ENCODE measurements at places on chromosomes 5 and 9. TPM values are rescaled to one million over a fixed set of nuclear protein-coding genes. Genes with fewer than 3 reads are reported as not detected.

COL27A1 gene
- total RNA-seq = 0.95 TPM

DRD1 gene
- total RNA-seq = not detected

DNA sequence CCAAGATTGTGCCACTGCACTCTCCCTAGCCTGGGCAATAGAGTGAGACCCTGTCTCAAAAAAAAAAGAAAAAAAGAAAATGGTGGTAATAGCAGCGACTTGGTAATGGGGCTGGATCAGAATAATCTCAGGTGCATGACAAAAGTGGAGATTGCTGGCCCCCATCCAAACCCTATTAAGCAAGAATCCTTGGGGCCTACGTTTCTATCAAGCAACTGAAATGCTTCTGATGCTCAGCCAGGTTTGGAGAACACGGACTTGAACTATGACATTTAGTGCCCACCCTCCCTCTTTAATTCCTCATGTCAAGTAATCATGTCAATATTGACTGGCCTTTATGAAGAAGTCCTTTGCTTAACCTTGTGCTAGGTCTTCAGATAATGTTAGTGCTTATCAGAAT, 6.6 kb downstream of the C5orf52 start:
- H3K36me3 ChIP-seq = no peaks in the 10 kb centered on the region
- DNase-seq = no peak
- no peaks in the 10 kb centered on the region for H3K27me3 ChIP-seq
- H3K27ac ChIP-seq = no peak overlapping the region
- no peak overlapping the region for H3K4me3 ChIP-seq

DNA sequence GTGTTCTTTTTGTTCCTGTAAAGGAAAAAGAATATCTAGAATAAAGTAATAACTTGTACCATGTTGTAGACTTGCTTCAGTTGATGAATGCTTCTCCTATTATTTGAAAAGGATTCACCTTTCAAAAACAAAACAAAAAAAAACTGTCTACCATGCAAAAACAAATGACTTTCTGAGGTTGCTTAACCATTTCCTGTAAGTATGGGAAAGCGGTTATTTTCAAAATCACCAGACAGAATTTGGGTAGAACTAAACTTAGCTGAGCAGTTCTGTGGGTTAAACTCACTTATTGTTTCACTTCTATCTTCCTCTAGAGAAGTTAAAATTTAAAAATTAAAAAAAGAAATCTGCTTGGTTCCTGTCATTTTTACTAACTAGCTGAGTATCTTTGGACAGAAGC, 25.2 kb downstream of the LNPEP start:
- no peak for DNase-seq
- peak overlapping the region; percentile 47 for H3K27ac ChIP-seq
- H3K4me3 ChIP-seq = no peak overlapping the region
- no peaks in the 10 kb centered on the region for H3K36me3 ChIP-seq

Measured in T-cell (primary cell).